ENCODE measurements at places on chromosomes 16 and 17.
A peak's percentile ranks its signal among the peaks of the same experiment; 100 is the strongest.

GRCh38 chr16:530111-530817 lies 2.8 kb downstream of the CAPN15 start:
- no peak for DNase-seq

GRCh38 chr16:51154271-51155171 lies 3.5 kb upstream of the SALL1 start:
- DNase-seq, result no peak

GRCh38 chr16:51405361-51405760 lies 254.3 kb upstream of the SALL1 start:
- DNase-seq, result no peak

GRCh38 chr16:48912360-48912759 lies 302.4 kb upstream of the N4BP1 start:
- DNase-seq, result peak; percentile 8

GRCh38 chr16:87924811-87925670 lies 11.3 kb downstream of the CA5A start:
- peak; percentile 43 for DNase-seq

- no peak for DNase-seq
These were observed 9.8 kb upstream of the IL17C start for GRCh38 chr16:88628512-88628974.

GRCh38 chr16:79849119-79849518 lies 248.6 kb upstream of the MAF start:
- no peak for DNase-seq

DNA sequence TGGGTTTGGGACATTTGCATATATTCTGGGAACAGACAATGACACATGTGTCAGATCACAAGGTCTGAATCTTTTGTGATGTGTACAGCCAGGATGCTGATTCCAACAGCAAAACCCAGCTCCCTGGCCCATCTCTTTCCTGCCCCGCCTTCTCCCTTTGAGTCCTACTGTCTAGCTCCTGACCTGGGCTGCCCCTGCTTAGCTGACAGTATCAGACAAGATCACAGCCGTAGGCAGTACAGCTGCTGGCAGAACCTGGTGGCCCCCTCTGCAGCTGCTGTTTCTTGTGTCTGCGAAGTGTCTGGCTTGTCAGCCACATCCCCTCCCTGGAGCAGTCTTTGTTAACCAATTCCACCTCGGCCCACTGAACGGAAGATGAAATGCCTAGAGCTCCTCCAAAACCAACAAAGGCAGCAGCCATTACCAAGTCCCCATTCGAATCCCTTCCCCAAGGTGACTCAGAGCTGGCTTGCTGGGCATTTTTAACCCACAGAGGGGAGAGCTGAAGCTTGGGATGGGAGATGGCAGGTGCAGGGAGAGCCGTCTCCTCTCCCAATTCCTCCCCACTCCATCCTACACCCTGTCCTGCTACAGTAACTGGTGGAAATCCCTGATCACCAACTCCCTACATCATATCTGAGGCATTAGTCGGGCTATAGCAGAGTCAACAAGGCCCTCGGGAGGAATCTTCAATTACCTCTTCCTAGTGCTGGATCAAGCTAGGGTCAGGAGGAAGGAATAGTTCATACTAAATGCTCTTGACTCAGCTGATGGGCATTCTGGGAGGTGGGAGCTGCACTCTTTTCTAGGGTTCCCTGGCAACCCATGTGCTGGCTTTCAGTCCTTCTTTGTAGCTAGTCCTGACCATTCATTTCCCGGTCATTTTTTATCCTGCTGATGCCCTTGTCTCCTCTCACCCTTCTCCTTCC lies 5.8 kb downstream of the PIPOX start:
- DNase-seq, result peak; percentile 41

DNA sequence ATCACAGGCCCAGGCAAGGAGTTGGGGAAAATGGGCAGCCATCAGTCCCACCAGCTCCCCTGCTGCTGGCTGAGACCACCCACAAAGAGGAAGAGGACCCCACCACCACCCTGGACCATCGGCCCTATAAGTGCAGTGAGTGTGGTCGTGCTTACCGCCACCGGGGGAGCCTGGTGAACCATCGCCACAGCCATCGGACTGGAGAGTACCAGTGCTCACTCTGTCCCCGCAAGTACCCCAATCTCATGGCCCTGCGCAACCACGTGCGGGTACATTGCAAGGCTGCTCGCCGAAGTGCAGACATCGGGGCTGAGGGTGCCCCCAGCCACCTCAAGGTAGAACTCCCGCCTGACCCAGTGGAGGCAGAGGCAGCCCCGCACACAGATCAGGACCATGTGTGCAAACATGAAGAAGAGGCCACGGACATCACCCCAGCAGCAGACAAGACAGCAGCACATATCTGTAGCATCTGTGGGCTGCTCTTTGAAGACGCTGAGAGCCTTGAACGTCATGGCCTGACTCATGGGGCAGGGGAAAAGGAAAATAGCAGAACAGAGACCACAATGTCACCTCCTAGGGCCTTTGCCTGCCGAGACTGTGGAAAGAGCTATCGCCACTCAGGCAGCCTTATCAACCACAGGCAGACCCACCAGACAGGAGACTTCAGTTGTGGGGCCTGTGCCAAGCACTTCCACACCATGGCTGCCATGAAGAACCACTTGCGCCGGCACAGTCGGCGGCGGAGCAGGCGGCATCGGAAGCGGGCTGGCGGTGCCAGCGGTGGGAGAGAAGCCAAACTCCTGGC lies 3.6 kb downstream of the ZNF646 start:
- no peak for DNase-seq

GRCh38 chr16:4593086-4593485 lies 21.6 kb downstream of the UBALD1 start:
- no peak for DNase-seq

DNA sequence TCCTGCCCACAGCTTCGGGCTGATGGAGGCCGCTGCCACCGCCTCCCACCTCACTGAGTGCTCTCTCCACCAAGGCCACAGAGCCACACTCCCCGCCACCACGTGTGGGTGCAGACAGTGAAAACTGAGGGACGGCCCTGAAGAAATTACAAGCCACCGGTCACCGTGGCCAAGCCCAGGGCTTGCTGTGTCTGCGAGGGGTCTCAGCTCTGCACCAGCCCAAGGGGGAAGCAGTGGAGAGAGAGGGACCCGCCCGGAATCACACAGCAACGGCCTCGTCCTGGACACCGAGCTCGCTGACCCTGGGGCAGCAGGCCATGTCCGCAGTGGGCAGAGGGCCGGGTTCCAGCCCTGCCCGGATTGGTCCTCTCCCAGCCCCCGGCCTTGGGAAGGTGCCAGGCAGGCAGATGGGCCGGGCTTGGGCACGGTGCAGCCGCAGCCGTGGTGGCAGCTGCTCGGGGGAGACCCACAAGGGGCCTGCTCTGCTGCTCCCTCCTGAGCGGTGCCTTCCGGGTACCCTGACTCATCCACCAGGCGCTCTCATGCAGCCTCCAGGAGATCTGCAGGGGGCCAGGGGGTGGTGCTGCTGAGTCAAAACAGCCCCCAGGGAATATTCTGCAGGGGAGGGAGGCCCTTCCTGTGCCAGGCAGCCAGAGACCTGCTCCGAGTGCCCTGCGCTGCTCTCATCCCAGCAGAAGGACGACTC lies 52.0 kb downstream of the CBFA2T3 start:
- DNase-seq, result peak; percentile 94

DNA sequence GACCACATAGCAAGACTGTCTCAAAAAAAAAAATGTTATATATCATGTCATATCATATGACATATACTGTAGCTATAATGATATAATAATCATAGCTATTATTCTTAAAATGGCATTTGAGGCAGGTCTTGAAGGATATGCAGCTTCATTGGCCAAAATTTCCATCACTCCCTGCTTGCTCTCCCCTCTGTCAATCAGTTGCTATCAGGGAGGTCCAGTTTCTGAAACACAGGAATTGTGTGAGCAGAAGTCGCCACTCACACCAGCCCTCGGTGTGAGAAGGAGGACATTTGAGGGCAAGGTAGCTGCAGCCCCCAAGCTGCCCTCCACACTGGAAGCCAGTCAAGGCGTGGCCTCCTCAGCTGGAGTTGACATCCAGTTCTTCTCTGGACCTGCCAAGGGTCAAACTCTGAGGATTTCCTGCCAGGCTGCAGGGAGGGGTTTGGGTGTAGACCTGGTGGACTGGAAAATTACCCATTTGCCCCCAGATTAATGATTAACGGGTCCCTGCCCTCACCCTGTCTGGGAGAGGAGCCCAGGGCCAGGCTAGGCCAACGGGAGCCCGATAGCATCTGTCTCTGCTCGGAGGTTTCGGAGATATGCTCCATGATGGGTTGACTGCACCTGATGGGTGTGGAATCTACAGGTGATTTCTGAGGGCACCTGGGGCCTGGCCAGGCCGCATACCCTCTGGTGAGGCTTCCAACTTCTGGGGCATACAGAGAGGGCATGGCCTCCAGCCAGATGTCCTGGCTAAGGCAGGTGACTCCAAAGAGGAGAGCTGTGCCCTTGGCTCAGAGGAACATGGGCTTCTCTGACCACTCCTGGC lies 18.8 kb downstream of the WNT9B start:
- no peak for DNase-seq

All from Daoy (cell line).